ENCODE measurements at places on chromosomes 12 and 14. TPM values are rescaled to one million over a fixed set of nuclear protein-coding genes. Genes with fewer than 3 reads are reported as not detected.

Gene ST8SIA1
- 22.5 TPM for polyA plus RNA-seq

Gene NGB
- polyA plus RNA-seq, result 0.87 TPM

Gene BDKRB1
- not detected for polyA plus RNA-seq

Gene KRT75
- not detected for polyA plus RNA-seq

Gene LTBR
- polyA plus RNA-seq, result not detected

Gene RDH12
- not detected for polyA plus RNA-seq

Gene HOXC9
- polyA plus RNA-seq, result not detected
